ENCODE measurements at places on chromosomes 12 and 14.

DNA sequence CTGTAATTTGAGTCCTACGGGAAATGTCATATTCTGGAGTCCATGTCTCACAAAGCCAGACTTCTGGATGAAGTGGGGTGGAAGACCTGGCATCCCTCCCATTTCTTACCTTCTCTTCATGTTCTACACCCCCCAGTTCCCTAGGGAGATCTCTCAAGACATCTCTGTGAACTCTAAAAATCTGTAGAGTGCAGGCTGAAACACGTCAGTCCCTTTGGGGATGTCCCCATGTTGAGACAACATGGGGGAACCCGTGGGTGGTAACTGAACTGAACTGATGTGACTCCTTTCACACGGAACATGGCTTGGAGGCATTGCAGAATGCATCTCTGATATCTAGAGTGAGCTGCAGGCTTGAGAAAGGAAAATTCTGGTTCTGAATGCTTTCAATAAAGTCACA is 15.2 kb downstream of the SERPINA12 start:
- no peak for DNase-seq

GRCh38 chr12:45329238-45329637 is 113.3 kb downstream of the ANO6 start:
- no peak for DNase-seq

DNA sequence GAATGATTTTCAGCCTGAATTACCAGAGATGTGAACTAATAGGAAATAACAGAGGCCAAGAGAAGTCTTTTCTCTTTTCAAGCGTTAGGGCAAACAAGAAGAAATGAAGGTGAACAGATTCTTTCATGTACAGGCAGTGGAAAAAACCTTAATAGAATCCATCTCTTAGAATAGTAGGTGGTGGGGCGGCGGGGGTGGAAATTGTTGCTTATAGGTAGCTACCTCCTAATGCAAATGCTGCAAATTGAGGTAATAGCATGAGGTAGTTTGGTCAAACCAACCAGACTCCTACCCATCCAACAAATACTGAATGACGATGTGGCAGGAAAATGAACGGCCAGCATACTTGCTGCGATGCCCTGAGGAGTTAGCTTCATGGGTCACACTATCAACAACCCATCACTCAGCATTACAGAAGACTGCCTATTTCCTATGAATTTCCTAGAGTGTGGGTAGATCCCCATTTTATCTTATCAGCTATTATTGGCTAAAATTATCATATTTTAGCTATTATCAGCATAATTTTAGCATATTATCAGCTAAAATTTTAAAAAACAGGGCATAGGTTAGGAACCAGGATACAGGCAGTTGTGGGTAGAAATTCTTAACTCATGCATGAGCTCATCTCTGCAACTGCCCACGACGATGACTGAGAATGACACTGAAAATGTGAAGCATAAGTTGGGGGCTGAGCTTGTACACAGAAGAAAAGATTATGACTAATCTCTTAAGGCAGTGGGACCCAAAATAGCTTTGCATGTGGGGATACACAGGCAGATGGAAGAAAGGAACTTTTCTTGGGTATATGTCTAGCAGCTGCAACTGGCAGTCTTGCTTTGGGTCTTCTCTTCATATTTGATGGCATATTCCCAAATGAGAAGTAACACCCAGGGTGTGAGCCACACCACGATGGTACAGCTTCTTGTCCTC is 68.7 kb downstream of the NIN start:
- DNase-seq, result no peak

GRCh38 chr14:79573486-79573885 is 637.8 kb downstream of the DIO2 start:
- no peak for DNase-seq

DNA sequence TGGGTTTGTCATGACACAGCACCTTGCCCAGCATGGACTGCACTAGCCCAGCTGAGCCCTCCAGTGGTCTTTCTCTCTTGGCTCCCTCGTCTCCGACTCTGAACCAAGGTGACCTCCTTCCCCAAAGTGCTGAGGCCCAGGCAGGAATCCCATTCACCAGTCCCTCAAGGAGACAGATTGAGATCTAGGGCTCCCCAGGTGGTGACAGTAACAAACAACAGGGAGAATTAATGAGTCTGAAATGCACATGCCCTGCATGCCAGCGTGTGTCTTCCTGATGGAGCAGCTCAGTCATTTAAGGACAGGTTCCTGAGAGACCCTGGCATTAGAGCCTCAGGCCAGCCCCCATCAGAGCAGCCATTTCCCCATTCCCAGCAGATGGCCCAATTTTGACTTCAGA is 51.4 kb upstream of the OAS1 start:
- DNase-seq, result no peak

DNA sequence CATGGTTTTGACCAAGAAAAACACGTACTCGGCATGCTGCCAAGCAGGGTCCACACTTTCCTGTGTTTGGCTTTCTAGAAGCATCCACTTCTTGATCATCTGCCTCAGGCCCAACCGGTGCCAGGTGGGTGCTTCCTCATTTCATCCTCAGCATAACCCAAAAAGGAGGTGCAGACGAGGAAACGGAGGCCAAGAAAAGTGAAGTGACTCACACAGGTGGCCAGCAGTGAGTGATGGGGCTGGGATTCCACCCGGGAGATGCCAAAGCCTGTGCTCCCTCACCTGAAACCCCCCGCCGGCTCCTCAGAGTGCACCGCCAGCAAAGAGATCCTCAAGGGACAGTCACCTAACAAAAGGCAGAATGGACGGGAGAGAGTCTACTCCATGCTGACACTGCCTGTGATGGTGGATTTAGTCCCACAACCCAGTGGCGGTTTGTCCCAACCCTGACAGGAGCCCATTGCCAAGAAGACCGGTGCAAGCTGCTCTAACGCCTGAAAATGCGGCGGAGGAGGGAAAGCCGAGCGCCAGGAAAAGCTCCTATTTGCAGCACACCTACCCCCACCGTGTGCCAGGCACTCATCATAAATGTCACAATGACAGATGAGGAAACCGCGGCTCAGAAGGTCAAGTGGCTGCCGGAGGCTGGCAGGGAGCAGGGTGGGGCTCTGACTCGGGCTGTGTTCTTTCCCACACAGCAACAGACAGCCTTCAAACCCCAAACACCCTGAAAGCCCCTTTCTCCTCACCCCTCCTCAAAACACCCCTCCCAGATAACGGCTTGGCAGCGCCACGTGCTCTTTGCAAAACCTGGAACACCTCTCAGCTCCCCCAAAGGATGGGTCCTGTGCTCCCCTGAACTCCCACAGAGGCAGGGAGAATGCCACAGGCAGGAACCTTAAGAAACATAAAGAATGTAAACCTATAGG is 18.8 kb downstream of the BCL11B start:
- DNase-seq, result no peak

GRCh38 chr14:90651271-90651804 is 164.9 kb downstream of the TTC7B start:
- no peak for DNase-seq

GRCh38 chr12:15276088-15276698 is 46.1 kb upstream of the PTPRO start:
- peak; percentile 20 for DNase-seq

- no peak for DNase-seq
Observed at GRCh38 chr14:50311337-50311971, 575 bp downstream of the L2HGDH start.

GRCh38 chr14:32561520-32561919 is 232.4 kb downstream of the AKAP6 start:
- no peak for DNase-seq

DNA sequence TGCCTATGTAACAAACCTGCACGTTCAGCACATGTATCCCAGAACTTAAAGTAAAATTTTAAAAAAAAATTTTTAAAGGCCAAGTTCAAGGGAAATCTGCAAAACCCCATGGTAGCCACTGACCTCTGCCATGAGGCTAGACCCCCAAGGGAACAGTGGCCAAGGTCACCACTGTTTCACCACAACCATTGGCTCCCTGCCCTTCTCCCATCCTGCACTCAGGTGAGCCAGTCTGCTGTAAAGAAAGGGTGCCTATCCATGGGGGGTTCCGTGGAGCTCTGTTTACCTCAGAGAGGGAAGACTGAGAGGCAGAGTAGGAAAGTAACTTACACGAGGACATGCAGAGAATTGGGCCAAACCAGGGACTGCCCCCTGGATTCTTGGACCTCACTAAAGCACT is 38.6 kb downstream of the VWF start:
- no peak for DNase-seq

DNA sequence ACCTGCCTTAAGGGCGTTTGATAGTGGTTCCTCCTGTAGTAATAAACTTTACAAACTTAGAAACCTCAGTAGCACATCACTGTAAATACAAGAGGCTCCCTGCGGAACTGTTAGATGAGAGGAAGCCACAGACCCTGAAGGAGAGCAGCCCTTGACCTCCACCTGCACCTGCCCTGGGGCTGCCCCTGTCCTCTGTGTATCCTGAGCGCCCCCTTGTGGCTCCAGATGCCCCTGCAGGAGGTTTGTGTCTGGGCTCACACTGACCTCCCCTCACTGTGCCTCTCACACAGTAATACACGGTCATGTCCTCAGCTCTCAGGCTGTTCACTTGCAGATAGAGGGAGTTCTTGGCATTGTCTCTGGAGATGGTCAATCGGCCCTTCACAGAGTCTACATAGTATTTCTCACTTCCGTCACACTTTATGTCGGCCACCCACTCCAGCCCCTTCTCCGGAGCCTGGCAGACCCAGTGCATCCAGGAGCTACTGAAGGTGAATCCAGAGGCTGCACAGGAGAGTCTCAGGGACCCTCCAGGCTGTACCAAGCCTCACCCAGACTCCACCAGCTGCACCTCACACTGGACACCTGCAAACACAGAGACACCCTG is 1059.8 kb downstream of the TMEM121 start:
- DNase-seq, result peak; percentile 55

DNA sequence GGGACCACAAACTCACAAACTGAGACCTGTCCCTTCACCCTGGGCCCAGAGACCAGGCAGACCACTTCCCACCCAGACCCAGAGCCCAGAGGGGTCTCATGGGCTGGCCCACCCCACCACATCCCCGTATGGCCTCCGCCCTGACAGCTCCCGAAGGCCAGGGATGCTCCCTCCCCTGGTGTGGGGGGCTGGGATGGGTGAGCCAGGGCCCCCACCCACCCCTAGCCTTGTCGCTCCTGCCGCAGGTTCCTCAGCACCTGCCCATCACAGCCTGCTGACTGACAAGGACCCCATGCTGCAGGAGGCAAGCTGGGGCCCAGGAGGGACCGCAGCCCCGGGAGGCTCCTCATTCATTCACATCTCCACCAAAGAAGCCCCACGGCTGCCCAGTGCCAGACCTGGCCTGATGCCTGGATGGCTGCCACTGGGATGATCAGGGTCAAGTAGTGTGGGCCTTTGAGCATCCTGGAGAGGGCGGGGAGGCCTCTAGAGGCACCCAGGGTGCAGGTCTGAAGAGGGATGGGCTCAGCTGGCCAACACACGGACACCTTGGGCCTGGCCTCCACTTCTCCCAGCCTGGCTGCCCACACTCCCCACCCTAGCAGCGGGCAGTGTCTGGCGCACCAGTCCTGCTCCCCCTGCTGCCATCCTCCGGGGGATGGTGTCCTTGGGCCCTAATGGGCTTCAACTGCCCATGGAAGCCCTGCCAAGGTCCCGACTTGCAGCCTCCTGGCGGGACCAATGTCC is 24.7 kb upstream of the GPR132 start:
- no peak for DNase-seq

GRCh38 chr14:102088012-102088792 is 1.4 kb upstream of the HSP90AA1 start:
- DNase-seq, result peak; percentile 67

GRCh38 chr12:75685617-75686225 is 174.3 kb upstream of the KRR1 start:
- no peak for DNase-seq

GRCh38 chr14:65131301-65131701 is 29.0 kb upstream of the MAX start:
- DNase-seq, result no peak

DNA sequence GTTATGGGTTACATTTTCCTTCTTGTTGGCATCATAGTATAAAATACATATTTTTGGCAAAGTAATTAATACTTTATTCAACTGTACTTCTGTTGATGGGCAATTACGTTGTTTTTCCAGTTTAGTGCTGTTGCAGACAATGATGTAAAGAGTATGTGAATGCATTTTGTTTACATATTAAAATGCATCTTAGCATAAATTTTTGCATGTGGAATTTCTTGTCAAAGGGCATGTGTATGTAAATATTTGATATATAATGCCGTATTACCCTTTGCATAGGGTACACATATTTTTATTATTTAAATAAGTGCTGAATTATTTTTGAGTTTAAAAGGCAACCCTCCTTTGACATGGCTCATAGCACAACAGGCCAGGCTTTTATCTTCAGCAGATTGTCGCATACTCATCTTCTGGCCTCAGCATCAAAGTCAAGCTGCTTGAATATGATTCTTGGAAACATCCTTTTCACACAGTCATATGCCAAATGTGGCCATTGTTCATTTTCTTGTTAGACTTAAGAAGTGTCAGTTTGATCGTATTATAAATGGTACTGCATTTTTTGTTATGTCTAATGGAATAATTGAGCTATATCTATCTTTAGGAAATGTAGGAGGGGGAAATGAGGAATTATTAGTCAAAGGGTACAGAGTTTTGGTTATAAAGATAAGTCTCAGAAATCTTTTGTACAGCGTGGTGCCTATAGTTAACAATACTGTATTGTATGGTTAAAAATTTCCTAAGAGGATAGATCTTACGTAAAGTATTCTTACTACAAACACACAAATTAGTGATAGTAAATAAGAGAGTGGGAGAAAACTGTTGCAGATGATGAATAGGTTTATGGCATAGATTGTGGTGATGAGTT is 138.5 kb downstream of the FUT8 start:
- peak; percentile 53 for DNase-seq

GRCh38 chr14:35858521-35859209 is 32.5 kb downstream of the BRMS1L start:
- no peak for DNase-seq

GRCh38 chr14:94334872-94335271 is 11.7 kb upstream of the SERPINA6 start:
- DNase-seq, result no peak

DNA sequence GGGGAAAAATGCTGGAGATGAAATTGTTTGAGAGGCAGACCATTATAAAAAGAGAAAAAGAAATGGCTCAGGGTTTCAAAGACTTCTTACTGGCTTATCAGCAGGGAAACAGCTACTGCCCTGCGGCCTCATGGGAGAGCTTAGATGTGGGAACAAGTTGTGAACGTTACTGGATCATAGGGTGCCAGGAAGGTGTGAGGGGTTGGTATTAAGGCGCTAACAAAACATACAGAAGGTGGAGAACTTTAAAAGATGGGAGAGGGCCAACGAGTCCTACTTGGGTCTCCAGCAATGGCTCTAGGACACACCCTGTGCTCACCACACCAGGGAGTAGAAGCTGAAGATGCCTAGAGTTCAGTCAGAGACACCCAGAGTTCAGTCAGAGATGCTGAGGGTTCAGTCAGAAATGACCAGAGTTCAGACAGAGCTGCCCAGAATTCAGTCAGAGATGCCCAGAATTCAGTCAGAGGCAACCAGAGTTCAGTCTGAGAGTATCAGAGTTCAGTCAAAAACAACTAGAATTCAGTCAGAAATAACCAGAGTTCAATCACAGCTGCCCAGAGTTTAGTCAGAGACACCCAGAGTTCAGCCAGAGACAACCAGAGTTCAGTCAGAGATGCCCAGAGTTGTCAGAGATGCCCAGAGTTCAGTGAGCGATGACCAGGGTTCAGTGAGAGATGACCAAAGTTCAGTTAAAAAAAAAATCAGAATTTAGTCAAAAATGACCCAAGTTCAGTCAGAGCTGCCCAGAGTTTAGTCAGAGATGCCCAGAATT is 1103.6 kb downstream of the BCL11B start:
- DNase-seq, result no peak

- no peak for DNase-seq
Observed at GRCh38 chr12:131084341-131085011, 130.8 kb downstream of the ADGRD1 start.
